ENCODE measurements at places on chromosomes 13 and 19.

DNA sequence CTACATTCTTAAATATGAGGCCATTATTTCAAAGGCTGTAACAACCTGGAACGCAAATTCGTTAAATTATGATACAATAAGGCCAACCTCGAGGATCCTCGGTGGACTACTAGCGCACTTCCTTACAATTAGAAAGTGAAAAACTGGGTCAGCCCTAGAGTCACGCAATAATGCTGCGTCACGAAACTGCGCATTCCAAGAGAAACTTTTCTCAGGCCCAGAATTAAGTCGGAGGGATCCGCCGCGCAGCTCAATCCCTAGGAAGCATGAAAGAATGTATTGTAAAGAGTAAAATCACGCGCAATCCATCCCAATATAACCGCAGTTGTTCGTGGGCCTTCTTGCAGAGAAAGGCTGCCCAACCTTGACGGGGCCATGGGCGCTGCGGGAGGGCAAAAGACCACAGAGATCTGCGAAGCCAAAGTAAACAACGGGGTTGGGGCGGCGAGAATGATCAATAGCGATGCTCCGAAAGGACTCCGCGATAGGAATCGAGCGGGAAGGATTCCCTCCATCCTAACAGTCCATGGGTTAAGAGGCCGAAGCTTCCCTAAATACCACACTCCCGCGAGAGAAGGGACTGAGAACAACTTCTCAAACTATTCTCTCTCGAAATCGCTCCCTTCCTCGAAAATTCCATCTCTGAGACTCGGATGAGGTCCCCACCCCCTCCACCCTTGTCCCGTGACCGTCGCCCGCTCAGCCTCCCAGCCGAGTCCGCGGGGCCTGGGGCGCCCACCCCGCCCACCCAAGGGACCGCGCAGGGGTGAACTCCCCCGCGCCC, 564 bp downstream of the SPART start:
- DNase-seq, result peak; percentile 93

DNA sequence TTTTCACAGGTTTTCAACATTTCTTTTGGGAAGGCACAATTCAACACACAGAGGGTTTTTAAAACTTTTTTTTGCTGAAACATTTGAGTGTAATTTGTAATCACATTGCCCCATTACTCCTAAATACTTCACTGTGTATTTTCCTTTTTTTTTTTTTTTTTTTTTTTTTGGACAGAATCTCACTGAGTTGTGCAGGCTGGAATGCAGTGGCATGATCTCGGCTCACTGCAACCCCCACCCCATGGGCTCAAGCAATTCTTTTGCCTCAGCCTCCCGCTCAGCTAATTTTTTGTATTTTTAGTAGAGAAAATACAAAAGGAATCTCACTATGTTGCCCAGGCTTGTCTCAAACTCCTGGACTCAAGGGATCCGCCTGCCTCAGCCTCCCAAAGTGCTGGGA, 14.8 kb upstream of the DNAJC15 start:
- DNase-seq, result no peak

DNA sequence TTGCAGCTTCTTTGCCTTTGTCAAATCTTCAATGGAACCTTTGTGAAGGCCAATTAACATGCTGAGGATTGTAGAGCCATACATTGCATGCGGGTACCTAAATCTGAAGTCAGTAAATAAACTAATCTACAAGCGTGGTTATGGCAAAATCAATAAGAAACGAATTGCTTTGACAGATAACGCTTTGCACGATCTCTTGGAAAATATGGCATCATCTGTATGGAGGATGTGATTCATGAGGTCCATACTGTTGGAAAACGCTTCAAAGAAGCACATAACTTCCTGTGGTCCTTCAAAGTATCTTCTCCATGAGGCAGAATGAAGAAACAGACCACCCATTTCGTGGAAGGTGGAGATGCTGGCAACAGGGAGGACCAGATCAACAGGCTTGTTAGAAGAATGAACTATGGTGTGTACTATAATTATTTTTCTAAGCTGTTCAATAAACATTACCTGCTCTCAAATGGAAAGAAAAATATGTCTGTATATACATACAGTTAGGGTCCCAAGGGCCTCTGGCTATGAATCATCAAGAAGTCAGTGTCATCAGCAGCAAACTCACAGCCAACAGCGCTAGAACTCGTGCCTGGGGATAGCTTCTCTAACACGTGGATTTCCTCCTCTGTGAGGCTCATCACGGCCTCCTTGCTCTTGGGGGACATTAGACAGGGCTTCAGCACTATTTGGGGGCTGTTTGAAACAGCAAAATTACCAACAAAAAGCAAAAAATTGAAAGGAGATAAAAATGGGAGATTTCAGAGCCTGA, 2.9 kb upstream of the CD70 start:
- DNase-seq, result no peak

GRCh38 chr19:3131168-3131567, 4.7 kb upstream of the GNA15 start:
- no peak for DNase-seq

DNA sequence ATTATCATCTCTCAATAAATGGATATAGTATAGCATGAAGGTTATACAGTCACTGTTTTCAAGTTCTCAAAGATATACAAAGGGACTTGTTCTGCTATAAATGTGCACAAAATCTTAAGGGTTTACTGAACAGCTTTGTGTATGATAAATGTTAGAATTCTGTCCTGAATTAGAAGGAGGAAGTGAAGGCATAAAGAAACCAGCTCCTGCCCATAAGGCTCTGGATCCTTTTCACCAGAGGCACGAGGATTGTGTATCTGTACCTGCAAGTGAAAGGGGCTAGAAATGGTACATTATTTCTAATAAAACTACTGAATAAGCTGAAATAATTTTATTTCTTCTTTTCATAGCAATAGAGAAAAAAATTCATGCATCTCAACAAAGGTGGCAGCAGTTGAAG, 32.4 kb downstream of the PHF11 start:
- DNase-seq, result no peak

- DNase-seq, result peak; percentile 50
Measured at GRCh38 chr19:4678881-4679790, 9.0 kb upstream of the MYDGF start.
